ENCODE measurements at places on chromosomes 12 and 14.

DNA sequence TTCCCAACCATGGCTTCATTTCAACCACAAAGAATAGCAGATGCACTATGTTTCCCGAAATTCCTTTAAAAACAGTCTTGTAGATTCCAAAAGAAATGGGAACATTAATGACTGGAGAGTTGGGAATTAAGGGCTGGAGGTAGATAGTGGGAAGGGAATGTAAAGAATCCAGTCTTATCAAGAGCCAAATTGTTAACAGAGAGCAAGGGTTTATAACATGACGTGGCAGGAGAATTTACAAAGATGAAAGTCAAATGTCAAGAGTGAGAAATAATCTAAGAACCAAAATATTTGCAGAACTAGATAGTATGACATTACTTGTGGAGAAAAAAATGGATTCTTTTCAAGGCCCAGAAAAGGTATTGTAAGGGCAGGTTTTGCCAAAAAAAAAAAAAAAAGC, 200.9 kb downstream of the GRIN2B start:
- DNase-seq = no peak

DNA sequence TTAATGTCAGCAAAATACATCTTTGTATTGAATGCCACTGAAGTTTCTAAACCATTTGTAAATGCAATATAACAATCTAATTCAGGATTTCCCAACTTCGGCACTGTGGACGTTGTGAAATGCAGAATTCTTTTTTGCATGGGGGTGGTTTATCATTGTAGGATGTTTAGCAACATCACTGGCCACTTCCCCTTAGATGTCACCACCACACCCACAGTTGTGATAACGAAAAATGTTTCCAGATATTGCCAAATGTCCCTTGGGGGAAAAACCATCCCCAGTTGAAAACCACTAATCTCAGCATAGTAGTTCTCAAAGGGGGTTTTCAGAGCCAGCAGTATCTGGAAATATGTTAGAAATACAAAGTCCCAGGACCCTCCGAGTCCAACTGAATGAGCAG, 203.3 kb downstream of the NAV3 start:
- DNase-seq = no peak

DNA sequence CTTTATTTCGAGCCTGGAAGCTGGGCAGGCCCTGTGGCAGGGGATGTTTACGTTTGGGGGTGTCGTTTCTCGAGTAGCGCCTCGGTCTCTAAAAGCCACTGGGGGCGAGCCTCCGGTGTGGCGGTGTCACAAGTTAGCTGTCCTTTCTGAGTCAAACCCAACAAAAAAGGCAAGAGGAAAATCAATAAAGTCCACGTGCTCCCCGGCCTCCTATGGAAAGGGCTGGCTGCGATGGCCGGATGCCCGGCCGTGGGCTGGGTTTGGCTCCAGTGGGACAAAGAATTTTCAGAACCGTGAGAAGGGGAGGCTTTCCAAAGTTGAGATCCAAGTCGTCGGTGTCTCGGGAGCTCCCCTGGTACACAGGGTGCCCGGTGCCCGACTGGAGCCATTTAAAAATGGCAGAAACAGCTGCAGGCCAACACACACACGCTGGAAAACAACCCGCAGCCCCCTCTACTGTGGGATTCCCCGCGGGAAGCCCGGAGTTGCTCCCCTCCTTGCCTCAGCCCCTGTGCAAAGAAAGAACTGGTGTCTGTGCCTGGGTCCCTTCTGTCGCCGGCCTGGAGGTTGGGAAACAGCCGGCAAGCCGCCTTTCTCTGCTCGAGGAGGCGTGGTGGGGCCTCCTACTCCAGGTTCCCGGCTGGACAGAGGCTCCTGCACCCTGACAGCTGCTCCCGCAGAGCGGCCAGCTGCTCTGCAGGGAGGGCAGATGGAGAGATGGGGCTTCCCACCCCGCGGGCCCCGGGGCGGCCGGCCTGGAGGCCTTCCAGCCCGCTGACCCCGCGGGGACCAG, 1.9 kb downstream of the BCL7A start:
- peak; percentile 41 for DNase-seq

- no peak for DNase-seq
Measured at GRCh38 chr12:92595663-92596062, 107.1 kb upstream of the PLEKHG7 start.

- no peak for DNase-seq
Measured at GRCh38 chr12:218728-219590, 5.0 kb upstream of the SLC6A12 start.

GRCh38 chr14:104085032-104085888, at the start of gene ASPG:
Gene ASPG, plus strand, starts transcription at chr14:104085700. Its CDS starts 71 bp downstream, at chr14:104085771.
- no peak for DNase-seq

DNA sequence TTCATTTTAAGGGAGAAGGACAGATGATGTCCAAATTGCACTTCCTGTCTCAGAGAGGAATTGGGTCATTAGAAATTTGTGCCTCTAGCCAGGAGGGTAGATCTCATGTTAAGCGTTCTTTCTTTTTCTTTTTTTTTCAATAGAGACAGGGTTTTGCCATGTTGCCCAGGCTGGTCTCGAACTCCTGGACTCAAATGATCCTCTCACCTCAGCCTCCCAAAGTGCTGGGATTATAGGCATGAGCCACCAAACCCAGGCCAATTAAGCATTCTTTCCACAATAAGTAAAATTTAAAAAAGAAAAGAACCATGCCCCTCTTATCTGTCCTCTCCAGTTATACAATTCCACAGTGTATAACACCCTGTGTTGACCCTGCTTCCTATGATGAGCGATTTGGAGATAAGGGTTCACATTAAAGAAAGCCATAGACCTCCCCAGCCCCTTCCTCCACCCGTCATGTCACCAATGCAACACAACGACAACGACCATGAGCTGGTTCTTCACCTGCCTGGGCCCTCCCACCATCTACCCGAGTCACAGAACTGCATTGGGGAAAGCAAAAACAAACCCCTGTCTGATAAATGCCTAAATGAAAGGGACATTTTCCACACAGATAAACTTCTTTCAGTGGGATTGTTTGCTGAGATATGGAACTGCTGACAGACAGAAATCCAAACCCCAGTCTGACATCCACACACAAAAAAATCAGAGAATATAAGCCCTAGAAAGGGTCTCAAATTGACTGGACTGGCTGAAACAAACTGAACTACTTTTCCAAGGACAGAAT, 37.3 kb downstream of the SSH1 start:
- no peak for DNase-seq

DNA sequence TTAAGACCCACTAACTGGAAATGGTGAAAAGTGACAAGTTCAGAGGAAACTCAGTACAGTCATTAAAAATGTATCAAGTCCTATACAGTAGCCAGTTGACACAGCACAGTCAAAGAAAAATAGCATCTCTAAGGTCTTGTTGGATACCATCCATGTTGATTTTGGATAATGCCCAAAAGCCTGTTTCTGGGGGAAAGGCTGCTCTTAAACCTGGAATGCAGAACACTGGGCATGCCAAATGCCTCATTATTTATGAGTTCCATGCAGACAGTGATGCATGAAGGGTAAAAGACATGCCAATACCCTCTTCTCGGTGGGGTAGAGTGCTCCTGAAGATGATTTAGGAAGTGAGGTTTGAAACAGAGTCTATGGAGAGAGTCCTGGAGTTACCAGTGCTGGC, 29.6 kb downstream of the KCNK13 start:
- DNase-seq = peak; percentile 96

- no peak for DNase-seq
Measured at GRCh38 chr12:108910336-108910735, 30.4 kb downstream of the DAO start.

DNA sequence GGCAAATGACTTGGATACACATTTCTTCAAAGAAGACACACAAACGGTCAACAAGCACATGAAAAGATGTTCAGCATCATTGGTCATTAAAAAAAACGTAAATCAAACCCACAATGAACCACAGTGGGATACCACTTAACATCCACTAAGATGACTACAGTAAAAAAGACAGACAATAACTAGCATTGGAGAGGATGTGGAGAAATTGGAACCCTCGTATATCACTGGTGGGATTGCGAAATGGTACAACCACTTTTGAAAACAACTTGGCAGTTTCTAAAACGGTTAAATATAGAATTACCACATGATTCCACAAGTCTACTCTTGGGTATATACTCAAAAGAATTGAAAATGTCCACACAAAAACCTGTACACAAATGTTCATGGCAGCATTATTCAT, 25.2 kb upstream of the PPFIBP1 start:
- DNase-seq = no peak

DNA sequence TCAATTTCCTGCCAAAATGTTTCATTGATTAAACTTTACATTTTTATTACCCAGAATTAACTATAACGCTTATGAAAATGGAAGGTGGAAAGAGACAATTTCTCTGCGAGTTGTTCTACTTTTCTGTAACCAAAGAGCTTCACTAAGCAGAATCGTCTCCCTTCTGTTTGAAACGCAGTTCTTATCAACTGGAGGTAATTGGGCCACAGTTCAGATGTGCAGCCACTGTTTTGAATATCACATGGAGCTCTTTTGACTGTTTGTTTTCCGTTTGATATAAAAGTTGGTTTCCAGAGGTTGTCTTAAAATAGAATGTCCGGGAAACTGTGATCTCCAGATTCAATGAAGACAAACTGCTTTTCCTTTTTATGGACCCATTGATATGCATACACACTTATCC, 183.3 kb upstream of the SEL1L start:
- DNase-seq = no peak

GRCh38 chr12:102534899-102535298, 54.5 kb upstream of the IGF1 start:
- no peak for DNase-seq

GRCh38 chr14:31568161-31568560, 7.0 kb downstream of the NUBPL start:
- DNase-seq = no peak

GRCh38 chr12:93292731-93293566, 84.8 kb upstream of the NUDT4 start:
- DNase-seq = no peak

DNA sequence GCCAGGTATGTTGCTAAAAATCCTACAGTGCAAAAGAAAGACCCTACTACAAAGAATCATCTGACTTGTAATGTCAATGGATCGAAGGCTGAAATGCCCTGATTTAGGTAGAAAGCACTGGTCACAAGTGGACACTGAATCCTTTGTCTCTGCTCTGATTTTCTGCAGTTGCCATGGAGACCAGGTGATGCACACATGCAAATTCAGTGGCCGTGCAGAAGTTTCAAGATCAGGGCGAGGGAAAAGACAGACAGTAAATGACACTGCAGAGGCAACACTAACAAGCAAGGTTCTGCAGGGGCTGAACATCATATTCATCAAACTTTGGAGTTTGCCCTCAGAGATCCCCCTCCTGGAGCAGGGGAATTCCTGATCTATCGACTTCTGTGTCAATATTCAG, 370.3 kb upstream of the TMEM132C start:
- DNase-seq = no peak

- no peak for DNase-seq
Measured at GRCh38 chr14:61925043-61925442, 162.8 kb downstream of the SNAPC1 start.

- DNase-seq = no peak
Measured at GRCh38 chr12:128802756-128803155, 21.0 kb downstream of the SLC15A4 start.

GRCh38 chr14:73251516-73252215, 14.4 kb downstream of the PAPLN start:
- no peak for DNase-seq

GRCh38 chr14:80699861-80700260, 241.7 kb downstream of the CEP128 start:
- DNase-seq = no peak

DNA sequence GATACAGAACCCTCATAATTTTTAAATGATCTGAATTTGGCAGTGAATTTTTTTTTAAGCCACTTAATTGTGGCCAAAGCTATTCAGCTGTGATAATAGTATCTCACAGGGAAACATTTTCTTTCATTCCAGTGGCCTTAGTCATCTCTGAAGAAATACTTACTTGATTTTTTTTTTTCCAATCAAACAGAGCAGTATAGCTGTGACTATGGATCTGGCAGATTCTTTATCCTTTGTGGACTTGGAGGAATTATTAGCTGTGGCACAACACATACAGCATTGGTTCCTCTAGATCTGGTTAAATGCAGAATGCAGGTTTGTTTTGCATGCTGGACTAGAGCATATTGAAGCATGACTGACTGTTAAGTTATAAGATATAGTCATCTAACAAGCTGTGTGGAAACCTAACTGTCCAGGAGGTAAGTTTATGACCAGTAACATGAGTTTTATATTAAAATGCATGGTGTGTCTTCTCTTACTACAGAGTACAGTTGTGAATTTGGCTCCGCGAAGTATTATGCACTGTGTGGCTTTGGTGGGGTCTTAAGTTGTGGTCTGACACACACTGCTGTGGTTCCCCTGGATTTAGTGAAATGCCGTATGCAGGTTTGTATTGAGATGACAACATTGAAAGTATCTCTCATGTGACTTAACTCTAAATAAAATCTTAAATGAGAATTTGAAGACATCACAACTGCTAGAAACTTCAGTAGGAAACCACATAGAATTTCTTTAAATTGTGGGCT, 1.9 kb downstream of the SLC25A3 start:
- no peak for DNase-seq

GRCh38 chr14:20726531-20726930, 19.2 kb upstream of the EDDM3A start:
- DNase-seq = no peak

GRCh38 chr14:69716478-69717187, 50.3 kb upstream of the SRSF5 start:
- DNase-seq = no peak

- no peak for DNase-seq
Measured at GRCh38 chr14:81686512-81686911, 152.9 kb upstream of the SEL1L start.

GRCh38 chr14:71726580-71727021, 205.6 kb upstream of the RGS6 start:
- DNase-seq = no peak

DNA sequence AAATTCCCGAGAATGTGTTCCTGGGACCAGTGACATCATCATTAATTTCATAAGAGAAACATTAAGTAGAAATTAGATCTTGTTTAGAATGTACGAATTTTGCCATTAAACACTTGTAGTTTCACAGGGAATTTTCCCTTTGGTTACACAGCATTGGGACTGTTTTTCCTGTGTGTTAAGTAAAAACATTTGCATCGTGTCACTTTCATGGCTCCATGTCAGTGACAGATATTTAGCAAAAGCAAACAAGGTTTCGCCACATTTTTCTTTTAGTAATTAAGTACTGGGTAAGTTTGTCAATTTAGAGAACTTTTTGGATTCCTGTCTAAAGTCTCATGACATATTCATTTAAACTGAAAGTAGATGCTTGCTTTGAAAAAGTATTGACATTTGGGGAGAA, 45.5 kb upstream of the OVCH1 start:
- no peak for DNase-seq

- DNase-seq = no peak
Measured at GRCh38 chr14:35742032-35742371, 67.1 kb downstream of the RALGAPA1 start.

DNA sequence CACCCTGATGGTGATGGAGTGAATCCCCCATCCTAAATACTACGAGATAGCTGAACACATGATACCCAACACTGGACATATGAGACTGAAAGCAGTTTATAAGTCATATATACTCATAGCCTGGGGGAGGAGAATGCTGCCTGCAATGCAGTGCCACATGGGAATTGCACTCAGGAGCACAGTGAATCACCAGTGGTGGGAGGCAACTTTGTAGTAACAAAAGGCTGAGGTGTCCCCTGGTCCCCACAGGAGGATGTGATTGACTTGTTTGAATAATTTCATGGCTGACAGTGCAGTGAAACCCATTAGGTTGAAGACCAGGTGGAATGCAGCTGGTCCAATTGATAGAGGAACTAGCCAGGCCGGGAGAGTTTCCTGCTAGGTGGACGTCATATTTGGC, 20.2 kb downstream of the CCDC38 start:
- DNase-seq = no peak

- DNase-seq = no peak
Measured at GRCh38 chr12:24483732-24484131, 465.2 kb downstream of the BCAT1 start.
